T1000 (cell line): ENCODE measurements at places on chromosomes 12 and 14.

DNA sequence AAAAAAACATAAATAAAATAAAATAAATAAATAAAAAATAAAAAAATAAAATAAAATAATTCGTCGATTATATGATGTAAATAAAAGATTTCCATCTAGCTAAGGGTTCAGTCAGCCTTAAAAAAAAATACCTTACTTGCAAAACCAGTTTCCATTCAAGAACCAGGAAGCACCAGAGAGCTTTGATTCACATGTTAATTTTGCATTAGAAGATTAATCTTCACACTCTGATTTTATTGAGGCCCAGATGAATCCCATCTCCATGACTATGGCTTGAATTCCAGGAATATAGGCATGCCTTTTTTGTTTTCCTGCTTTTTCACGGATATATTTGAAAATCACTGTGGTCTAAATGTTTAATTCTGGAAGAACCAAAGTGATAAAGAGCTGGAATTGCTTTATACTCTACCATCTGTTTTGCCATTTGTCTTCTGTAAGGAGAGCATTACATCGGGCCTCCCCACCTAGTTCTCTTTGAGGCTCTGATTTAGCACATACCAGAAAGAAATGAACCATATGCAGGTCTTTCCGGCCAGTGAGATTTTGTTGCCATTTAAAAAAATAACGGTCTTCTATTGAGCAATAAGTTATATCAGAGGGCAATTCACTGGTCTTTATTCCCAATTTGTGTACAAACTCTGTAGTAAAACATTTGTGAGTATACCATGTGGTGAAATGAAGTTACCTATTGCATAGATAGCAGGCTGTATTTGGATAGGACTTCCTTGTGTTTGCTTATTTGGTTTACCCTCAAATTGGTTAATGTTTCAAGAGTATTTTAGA lies 175.5 kb downstream of the AEBP2 start:
- DNase-seq: no peak

GRCh38 chr14:33350366-33350990 lies 411.8 kb downstream of the NPAS3 start:
- DNase-seq: no peak

- no peak for DNase-seq
Observed at GRCh38 chr12:116354950-116355783, 77.7 kb upstream of the MED13L start.

DNA sequence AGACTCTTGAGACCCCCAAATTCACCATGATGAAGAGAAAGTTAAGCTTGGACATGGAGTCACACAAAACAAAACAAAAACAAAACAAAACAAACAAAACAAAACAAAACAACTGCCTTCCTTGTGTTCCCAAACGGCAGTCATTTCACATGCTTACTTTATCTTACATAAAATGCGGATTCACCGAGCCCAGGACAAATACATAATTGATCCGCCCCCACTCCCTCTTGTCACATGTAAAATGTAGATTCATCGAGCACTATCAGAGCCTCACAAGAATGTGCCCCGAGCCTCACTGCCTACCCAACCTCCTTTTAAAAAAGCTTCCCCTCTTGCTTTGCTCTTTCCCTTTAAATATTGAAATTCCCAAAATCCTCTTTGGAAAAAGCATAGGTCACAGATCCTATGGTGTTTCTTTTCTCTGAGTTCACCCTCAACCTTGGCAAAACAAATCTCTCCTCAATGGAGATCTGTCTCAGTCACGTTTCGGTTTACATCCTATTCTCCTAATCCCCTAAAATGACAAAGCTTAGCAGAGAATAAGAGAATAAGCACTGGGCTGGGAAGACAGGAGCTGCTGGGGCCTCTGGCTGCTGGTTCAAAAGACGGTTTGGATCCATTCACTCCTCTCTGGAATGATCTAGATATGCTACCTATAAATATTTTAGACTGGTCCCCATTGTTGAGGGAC lies 83.7 kb downstream of the NINJ2 start:
- DNase-seq: no peak

DNA sequence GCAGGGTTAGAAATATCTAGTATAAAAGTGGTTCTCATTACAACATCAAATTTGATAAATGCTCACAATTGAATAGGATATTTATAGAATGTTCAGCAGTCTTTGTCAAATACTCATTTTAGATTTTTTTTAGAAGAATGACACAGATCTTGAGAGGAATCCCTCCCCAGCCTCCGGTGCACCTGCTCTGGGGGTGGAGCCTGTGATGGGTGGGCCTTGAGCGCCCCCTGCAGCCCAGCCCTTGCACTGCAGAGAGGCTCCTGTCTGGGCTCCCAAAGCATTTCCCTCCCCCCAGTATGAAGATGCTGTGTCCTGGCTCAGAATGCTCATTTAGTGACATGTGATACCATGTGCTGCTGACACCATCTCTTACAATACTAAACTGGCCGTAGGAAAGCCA lies 792.3 kb downstream of the TMEM121 start:
- DNase-seq: no peak

- no peak for DNase-seq
Observed at GRCh38 chr14:92538412-92538985, 24.9 kb downstream of the RIN3 start.

DNA sequence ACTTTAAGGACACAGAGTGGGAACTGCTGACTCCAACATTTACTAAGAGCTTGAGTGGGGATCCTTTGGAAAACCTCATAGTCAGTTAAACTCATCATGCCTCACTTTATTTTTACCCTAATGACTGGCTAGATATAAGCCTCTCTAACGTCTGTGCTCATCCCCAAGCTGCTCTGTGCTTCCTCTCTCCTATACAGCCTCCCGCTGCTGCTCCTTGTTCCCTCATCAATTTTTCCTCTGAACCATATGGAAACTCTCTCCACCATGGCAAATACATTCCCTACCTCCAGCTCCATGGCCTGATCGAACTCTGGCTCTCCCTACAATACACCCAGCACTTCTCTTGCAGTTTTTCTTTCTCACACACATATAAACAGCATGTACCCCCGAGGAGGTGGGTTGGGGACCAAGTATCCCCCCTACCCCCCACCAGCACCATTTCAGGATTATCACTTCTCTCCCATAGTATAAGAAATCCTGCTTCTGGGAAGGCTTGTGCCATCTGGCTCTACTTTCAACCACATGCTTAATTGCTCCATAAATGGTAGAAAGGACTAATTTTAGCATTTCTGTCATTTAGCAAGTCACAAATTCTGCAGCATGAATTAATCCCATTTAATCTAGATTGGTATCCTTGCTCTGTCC lies 39.2 kb upstream of the DYRK2 start:
- no peak for DNase-seq

- DNase-seq: no peak
Observed at GRCh38 chr12:64407342-64408223, 3.4 kb downstream of the XPOT start.

DNA sequence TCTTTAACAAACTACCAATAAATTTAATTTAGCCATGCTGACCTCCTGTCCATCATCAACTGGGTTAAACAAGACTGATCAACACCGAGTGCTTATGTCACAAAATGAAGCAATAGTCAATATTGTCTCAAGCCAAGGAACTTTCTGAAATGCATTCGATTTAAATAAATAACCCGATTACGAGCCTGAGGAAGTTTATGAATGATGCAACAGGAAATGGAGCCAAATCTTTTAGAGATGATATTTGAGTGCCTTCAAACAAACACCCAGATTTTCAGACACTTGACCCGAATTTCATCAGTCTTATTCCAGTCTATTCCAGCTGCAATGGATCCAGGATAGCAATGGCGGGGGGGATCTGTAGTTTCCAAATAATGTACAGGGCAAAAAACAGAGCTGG lies 27.9 kb downstream of the FAR2 start:
- DNase-seq: no peak

DNA sequence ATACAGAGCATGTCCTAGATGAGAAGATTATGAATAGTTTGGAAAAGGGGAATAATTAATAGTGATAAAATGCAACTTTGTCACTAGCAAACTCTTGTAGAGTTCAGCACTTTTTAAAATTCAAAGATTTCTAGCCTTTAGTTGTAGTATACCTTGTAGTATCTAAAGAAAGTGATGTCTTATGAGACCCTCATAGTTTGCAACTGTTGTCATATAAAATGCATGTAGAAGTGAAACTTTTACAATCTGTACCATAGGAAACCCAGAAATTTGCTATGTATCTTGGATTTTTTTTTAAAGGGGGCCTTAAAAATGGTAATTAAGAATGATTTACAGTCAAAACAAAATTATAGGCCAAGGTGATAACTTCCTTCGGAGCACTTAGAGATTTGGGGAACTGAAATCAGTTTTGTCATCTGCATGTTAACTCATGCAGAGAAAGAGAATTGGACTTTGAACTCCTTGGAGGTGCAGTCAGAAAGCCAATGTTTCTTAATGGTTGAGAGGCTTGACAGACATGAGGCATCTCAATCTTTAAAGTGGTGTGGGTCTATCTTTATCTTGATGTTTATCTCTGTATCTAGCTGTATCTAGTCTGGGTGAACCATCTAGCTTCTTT lies 1.3 kb downstream of the LRRK2 start:
- no peak for DNase-seq

- DNase-seq: no peak
Observed at GRCh38 chr12:25797949-25798348, 160.5 kb upstream of the RASSF8 start.

DNA sequence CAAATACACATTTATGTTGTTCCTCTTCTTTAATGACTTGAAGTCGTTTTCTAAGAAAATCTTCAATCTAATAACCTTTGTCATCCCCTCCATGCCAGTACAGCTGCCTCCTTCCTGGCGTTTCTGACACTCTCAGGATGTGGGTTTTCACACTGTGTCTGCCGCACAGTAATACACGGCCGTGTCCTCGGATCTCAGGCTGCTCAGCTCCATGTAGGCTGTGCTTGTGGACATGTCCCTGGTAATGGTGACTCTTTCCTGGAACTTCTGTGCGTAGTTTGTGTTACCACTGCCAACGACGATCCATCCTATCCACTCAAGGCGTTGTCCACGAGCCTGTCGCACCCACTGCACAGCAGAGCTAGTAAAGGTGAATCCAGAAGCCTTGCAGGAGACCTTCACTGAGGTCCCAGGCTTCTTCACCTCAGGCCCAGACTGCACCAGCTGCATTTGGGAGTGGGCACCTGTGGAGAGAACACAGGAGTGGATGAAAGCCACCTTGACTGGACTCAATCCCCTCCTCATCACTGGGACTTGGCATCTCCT lies 1095.9 kb downstream of the TMEM121 start:
- DNase-seq: no peak

- no peak for DNase-seq
Observed at GRCh38 chr12:23523339-23523738, 426.1 kb downstream of the SOX5 start.

- no peak for DNase-seq
Observed at GRCh38 chr14:105505101-105505500, 14.1 kb downstream of the TEDC1 start.

- DNase-seq: no peak
Observed at GRCh38 chr14:104993306-104993705, 7.7 kb downstream of the CLBA1 start.

- no peak for DNase-seq
Observed at GRCh38 chr14:82720946-82721345, 1187.3 kb upstream of the SEL1L start.

GRCh38 chr12:15534322-15534721 lies 212.0 kb downstream of the PTPRO start:
- DNase-seq: no peak

DNA sequence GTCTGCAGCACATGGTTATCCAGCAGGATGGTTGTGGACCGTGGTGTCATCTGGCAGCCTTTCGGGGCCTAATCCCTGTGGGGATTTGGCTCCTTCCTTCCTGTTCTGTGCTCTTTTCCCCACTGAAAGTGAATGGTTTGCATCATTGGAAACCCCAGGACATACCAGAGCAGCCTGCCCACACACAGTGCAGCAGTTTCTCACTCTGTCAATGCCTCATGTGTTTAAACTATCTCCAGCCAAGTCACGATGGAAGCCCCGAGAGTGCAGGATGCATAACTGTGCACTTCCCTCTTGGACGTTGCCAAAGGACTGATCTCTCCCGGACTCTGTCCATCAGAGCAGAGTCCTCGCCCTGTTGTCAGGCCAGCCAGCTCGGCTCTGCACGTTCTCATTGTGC lies 29.0 kb upstream of the AMN start:
- DNase-seq: no peak

DNA sequence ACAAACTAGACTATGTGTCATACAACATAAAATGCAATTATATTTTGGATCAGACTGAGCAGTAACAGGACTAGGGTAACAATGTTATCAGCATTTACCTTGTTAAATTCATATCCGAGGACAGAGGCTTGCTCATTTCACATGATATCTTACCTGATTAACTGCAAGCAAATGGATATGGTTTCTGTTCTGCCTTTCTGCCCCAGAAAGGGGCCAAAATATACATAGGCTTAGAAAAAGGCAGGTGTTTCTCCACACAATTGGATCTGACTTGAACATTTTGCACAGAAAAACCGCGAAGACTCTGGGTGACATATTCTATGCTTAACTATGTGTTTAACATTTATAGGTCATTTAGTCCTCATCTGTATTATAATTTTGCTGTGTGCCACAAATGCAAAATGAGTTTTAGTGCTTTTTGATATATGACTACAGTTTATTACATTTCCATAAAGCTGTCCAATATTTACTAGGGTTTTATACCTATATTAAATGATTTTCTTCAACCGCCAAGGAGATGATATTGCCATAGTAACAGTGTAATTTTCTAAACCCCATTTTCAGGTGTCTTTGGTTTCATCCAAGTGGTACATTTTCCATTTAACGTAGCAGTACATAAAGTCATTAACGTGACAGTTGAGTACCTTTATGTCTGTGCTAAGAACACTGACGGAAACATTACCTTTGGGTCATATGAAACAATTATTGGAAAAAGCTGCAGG lies 249.3 kb upstream of the KRR1 start:
- no peak for DNase-seq

- no peak for DNase-seq
Observed at GRCh38 chr12:91551927-91552326, 369.3 kb upstream of the DCN start.

GRCh38 chr12:112419297-112420133 lies 768 bp downstream of the PTPN11 start:
- DNase-seq: peak; percentile 74

DNA sequence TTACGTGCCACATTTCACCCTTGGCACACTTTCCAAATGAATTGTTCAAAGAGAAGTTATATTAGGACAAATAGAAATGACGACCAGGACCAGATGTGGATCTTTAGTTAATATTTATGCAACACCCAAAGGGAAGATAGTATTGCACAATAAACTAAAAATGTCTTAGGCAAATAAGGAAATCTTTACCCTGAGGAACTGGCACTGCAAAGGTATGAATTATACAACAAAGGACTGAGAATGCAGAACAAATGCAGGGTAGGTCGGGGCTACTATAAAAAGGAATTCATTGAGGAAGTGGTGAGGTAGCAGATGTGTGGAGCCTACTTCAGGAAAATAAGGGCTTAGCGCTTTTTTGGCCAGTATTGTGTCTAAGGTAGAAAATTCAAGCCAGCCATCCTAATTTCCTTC lies 3.9 kb upstream of the TMTC2 start:
- no peak for DNase-seq

- no peak for DNase-seq
Observed at GRCh38 chr14:73472185-73473114, 14.1 kb upstream of the NUMB start.

DNA sequence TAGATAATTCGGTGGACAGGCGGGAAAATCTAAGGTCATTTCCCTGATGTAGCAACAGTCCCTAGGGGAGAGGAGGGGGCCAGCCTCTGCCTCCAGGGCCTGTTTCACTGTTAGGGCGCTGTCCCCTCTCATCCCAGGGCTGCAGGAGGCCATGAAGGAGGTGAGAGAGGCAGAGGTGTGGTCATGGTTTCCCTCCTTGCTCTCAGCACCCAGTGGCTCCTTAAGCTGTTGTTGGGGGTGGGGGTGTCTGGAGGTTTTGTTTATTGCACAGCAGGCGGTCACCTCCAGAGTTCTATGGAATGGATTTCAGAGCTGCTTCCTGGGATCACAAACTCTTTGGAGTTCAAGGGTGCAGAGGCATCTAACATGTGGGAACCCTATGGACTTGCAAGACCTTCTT lies 212.5 kb upstream of the RTL1 start:
- no peak for DNase-seq
